ENCODE measurements at places on chromosomes 16 and 17.

- no peak for DNase-seq
Observed at GRCh38 chr17:62671553-62671952, 44.1 kb downstream of the MRC2 start.

DNA sequence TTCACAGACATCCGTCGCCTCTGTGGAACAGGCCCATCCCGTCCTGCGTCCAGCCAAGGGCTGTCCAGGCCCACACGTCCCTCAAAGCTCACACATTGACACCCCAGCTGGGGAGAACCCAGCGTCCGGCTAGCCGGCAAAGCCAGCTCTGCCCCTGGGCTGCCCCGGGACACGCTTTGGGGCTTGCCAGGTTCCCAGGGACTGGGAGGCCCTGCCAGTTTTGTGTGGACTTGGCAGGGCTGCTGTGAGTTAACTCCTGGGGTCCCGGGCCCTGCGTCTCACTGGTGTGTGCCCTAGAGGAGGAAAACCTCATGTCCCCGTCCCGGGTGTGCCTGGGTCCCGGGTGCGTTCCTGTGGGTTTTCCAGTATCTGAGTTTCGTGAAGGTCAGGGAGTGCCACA lies 6.3 kb downstream of the SOX8 start:
- no peak for DNase-seq

DNA sequence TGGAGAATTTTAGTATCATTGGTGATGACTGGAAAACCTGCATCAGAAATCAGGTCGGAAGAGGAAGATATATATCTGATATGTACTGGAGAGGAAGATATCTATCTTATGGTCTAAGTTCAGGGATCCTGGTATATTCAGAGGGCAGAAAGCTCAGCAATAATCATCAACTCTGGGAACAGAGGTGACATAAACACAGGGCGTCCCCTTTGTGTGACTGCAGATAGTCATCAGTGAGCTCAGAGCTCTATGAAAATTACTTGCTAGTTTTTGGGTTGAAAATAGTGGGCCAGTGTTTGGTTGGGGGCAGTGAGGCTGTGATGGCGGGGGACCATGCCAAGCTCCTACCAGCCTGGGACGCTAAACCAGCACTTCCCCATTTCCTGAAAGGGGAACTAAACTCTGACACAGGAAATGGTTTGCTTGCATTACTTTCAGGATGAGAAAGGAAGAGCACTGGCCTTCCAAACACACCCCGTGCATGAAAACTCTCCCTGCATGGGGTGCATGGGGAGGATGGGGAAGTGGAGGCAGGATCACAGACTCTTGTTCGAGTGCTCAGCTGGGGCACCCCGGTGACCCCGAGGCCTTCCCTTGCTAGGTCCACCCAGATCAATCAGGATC lies 15.8 kb downstream of the NOD2 start:
- DNase-seq, result no peak

DNA sequence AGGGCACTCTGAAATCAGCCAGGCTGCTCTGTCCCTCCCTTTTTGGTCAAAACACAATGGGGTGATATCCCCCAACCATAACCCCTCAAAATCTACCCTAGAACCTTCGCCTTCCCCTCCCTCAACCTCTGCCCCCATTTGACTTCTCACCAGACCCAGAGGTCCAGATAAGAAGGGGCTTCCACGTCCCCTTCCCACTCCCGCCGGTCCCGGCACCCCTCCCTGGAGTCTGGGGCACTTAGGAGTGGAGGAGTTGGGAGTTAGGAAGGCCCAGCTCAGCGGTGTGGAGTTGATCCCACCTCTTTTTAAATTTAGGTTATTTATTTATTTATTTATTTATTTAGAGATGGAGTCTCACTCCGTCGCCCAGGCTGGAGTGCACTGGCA lies 619 bp upstream of the TMEM92 start:
- DNase-seq, result no peak

GRCh38 chr16:24324421-24324820 lies 68.3 kb downstream of the CACNG3 start:
- no peak for DNase-seq

DNA sequence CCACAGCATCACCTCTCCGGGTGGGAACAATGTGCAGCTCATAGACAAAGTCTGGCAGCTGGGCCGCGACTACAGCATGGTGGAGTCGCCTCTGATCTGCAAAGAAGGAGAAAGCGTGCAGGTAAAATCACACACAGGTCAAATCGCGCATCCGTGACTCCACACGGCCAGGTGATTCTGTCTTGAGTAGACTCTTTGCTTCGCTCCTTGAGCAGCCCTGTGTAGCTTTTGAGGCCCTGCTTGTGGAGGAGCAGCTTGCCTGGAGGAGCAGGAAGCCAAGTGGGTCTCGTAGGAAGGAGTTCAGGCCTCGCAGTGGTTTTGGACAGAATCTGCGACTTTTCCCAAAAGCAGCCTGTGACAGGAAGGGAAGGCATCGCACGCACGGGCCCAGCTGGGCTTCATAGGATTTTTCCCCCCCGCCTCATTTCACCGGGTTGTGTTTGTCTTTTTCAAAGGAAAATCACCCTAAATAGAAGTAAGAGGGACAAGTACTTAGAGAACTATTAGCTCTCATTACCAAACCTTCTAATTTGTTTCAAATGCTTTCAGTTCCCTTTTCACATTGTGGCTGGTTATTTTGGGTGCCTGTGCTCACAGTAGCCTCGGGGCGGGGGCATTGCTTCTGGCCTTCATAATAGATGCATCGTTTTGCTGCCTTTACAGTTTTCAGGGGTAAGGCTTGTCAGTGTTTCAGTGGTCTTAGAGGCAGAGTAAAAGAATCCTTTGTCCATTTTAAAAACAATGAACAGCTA lies 71.5 kb downstream of the SEC14L1 start:
- DNase-seq, result no peak

- no peak for DNase-seq
Observed at GRCh38 chr16:85138825-85139627, 26.8 kb upstream of the CIBAR2 start.

DNA sequence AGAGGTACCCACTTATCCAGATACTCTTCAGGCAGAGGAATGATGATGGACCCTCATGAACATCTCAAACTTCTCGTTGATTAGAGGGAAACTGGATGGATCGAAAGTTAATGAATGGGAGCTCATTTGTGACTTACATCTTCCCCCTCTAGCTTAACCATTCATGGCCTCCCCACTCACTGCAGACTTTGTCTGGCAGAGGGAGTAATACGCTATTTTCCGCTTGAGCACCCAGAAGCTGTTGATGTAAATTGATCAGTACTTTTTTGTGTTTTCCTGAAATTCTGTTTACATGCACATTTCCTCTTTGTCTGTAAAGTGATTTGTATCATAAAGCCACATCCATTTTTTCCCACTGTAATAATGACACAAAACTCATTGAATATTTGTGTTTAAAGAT lies 239.1 kb upstream of the RBFOX1 start:
- no peak for DNase-seq

- DNase-seq, result no peak
Observed at GRCh38 chr17:38728290-38728831, 1.8 kb upstream of the CISD3 start.

- DNase-seq, result no peak
Observed at GRCh38 chr16:12551530-12551929, 252.2 kb downstream of the CPPED1 start.

GRCh38 chr17:31609996-31610910 lies 218.8 kb downstream of the RAB11FIP4 start:
- no peak for DNase-seq
